ENCODE measurements at places on chromosomes 7 and 10.

GRCh38 chr10:59362144-59362958 lies at the start of gene FAM13C:
Gene FAM13C, minus strand, starts transcription at chr10:59362549. Its CDS starts 89 bp downstream, at chr10:59362460.
- no peak for DNase-seq

- DNase-seq, result no peak
These were observed 594.9 kb upstream of the IGFBP3 start for GRCh38 chr7:46515844-46516590.

DNA sequence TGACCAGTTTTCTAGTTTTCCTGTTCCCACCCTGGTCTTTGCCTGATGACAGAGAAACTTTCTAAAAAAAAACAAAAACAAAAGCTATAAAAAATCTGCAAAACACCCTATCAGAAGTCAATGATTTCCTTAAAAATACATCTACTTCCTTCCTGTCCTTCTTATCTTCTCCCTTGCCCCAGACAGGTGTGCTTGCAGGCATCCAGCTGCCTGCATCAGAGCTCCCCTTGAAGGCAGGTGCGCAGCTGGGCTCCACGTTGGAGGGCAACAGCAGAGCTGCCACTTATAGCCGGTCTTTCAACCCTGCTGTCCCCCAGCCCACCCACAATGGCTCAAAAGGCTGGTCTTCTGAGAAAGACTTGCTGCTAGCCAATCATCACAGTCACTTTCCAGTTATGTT lies 29.8 kb downstream of the UBE2D4 start:
- no peak for DNase-seq

GRCh38 chr10:78812571-78813318 lies 256.0 kb upstream of the ZMIZ1 start:
- no peak for DNase-seq

DNA sequence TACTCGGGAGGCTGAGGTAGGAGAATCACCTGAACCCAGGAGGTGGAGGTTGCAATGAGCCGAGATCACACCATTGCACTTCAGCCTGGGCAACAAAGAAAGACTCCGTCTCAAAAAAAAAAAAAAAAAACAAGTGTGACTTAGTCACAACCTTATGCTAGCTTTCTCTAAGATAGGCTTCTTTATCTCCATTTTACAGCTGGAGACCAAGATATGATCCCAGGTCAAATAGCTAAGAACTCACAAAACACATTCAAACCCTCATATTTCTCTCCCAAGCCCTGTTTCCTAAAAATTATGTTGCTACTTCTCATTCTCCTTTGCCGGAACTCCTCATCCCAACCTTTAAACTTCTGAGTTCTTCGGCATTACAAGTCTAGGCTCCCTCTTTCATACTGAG lies 13.0 kb upstream of the DHTKD1 start:
- DNase-seq, result no peak

DNA sequence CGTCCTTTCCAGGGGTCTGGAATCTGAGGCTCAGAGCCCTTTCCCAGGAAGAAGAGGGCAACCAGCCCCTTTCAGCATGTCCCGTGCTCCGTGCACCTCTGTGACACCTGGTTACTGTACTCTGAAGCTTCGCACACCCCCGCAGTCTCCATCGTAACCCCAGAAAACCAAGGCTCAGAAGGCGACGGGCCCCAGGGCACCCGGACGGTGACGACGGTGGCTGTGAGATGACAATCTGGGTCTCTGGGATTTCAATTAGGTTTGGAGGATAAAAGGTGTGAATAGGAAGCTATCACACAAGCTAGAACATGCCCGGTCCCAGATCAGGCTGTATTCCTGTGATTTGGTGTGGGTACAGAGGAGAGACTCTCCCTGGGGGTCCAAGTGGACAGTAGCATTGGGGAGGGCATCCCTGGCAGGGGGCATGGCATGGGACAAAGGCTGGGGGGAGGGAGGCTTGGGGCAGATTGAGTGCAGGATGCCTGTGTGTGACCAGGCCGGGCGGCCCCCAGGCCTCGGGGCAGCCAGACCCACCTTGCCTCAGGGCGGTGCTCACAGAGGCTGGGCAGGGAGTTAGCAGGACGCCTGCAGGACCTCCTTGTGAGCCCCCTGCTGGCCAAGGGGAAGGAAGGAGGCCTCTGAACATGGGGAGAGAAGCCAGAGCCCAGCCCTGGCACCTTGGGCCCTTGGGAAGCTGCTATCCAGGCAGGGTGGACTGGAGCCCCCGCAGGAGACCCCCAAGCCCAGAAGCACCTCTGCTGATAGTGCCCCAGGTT lies 23.4 kb upstream of the PSMG3 start:
- no peak for DNase-seq

DNA sequence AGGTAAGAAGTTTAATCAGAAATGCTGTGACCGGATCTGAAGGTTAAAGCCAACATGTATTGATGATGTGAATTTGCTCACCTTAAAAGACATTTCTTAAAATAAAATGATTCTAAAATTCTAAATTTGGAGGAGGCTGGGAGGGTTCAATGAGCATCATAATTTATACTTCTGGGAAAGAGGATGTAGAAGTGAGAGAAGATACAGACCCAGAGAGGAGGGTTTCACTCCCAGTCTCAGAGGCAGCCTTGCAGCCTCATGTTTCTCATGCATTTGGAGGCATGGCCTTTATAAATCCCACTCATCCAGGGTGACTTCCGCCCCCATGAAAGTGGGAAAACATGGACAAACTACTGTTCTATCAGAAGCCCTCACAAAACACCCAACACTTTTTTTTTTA lies 305.6 kb upstream of the PITRM1 start:
- DNase-seq, result no peak

GRCh38 chr7:128877756-128878120 lies 15.1 kb downstream of the ATP6V1F start:
- DNase-seq, result no peak

DNA sequence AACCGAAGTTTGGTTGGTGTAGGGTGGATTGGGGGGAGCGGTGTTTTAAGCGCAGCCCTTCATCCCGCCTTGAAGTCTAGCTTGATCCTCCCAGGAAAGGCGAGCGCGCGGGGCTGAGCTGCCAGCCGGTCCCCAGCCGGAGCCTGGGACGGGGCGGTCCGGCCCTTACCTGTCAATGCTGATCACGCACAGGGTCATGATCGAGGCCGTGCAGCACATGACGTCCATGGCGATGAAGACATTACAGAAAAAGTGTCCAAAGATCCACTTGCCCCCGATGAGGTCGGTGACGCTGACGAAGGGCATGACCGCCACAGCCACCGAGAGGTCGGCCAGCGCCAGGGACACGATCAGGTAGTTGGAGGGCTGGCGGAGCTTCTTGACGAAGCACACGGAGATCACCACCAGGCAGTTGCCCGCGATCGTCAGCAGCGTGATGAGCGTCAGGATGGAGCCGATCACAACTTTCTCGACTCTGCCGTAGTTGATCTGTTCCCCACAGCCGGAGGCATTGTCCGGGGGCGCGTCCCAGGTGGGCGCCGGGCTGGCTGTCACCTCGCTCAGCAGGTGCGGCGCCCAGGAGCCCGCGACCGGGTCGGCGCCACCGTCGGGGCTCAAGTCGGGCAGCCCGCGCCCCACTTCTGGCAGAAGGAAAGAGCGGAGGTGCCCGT lies 740 bp downstream of the HTR7 start:
- DNase-seq, result no peak

GRCh38 chr10:77034240-77034639 lies 603.4 kb downstream of the KCNMA1 start:
- DNase-seq, result no peak

GRCh38 chr10:5583525-5584175 lies 58.9 kb downstream of the CALML3 start:
- no peak for DNase-seq

- no peak for DNase-seq
These were observed 25.3 kb downstream of the GARIN1A start for GRCh38 chr7:128697302-128697905.

- no peak for DNase-seq
These were observed 39.0 kb downstream of the MYL10 start for GRCh38 chr7:101589976-101590662.

GRCh38 chr7:156668130-156668741 lies 27.7 kb downstream of the RNF32 start:
- no peak for DNase-seq

DNA sequence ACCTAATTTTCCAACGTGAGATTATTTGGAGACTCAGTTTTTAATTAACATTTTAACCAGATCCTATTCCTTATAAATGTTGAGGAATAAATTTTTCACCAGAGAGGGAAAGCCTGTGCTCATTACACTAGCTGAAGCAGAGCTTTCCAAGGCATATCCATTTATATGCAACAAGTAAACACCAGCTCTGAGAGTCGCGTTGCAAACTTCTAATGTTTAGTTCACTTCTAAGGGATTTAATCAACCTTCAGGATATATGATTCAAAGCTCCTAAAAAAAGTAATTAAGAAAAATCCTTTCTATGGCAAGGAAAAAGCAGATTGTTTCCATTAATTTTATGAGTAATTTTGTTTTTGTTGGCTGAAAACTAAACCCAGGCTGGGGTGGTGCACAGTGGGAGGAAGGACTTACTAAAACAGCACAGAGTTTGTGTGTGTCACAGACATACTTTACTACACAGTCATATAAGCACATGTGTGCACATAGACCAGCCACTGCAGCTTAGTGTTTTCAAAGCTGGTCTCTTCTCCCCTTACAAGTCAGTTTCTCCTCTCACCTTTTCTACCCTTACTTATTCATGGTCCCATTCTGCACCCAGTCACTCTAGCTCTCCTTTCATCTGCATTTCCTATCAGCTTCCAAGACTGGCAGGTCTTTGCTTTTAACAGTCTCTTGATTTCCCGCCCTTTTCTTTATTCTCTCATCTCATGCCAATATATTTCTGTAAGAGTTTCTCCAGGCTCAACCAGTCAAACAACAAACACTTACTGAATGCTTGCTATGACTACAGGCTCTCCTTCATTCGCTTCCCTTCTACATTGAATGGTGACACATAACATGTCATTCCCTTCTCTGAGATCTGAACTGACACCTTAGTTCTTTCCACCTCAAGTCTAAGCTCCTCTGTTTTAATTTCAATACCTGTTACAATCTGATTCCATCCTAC lies 81.1 kb upstream of the FZD1 start:
- DNase-seq, result no peak

DNA sequence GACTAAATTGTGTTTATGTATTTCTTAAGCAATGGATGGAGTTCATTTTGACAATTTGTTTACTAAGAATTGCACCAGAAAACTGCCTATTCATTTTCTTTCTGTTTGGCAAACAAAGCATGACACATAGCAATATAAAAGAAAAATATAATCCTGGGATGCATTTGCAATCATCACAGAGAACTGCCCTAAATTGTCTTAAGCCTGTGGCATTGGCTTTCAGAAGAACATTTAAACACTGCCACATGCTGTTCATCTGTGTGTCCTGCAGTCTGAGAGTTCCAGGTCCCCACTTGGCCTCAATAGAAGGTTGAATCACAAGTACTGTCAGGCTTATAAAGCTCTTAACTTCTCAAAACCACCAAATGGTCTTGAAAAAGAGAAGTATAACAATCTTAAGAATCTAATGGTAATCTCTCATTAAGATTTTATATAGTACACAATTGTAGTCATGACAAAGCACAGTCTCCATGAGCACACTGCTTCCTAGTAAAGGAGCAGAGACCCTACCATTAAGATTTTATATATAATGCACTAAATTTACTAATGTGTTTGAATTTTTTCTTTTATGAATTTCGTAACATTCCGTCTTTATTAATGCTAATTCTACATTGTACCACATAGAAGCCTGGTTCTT lies 29.9 kb downstream of the RNLS start:
- no peak for DNase-seq

DNA sequence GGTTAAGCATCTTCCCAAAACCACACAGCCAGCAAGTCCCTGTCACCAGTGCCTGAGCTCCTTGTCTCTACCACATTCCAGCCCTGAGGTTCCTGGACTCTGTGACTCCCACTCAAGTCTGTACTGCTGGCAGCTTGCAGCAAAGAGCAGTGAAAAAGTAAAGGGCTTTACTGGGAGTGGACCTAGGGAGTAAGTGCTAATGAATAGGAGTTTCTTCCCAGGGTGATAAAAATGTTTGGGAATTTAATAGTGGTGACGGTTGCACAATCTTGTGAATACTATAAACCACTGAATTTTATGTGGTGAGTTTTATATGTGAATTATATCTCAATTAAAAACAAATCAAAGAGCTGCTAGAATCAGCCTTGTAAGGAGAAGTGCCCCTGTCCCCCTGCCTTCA lies 22.6 kb downstream of the HSPA12A start:
- no peak for DNase-seq

DNA sequence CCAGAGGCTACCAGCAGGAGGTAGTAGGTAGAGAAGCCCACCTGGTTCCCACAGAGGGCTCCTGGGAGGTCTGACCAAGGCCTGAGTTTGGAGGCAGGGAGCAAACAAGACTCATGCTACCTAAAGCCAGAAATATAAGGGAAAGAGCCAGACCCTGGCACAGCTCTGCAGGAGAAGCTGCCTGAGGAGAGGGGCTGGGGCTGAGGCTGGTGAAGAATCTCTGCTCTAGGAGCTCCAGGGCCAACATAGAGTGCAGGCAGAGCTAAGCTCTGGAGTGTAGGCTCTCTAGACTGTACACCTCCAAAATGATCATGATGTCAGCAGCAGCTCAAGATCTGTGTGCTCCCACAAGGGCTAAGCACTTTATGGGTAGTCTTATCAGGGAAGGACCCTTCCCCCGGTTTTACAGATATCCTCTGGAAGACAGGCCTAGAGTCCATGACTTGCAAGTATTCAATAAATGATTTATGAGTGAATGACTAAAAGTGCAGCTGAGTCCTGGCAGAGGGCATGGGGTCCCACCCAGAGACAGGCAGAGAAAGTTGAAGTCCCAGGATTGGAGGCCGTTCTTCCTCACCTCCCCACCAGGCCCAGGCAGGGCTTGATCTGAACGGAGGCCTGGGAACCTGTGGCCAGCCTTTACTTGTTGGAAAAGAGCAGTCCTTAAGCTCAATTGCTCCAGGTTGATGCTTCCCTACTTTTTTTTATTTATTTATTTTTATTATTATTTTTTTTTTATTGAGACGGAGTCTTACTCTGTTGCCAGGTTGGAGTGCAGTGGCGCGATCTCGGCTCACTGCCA lies 71.5 kb upstream of the LRRC4 start:
- no peak for DNase-seq

- DNase-seq, result no peak
These were observed 34.2 kb upstream of the CREB3L2 start for GRCh38 chr7:138036135-138036534.

- no peak for DNase-seq
These were observed 88.7 kb upstream of the ZWINT start for GRCh38 chr10:56449770-56450169.

DNA sequence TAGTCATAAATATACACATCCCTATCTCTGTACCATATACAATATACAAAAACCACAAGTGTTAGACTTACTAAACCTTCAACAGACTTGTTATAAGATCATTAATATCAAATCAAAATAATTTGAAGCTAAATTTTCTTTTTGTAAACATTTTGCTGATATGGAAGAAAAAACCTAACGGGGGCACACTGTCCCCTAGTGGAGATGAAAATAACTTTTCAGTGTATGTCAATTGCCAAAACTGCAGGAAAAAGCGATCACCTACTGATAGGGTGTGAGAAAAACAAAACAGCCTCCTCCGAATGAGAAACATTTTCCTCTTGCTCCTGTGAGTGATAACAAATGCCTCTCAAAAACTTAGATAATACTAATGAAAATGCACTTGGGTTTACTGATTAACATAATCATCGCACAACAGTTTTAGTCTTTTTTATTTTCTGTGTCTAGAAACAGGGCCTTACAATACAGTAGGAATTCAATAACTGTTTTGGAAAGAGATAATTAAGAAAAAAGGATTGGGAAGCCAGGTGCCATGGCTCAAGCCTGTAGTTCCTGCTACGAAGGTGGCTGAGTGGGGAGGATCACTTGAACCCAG lies 322.7 kb downstream of the CRPPA start:
- DNase-seq, result no peak

Measured in stimulated activated CD8-positive, alpha-beta memory T cell treated with anti-CD3 and anti-CD28 coated beads, Interleukin-4, amount 100 ng/mL, for 1 hour (primary cell).